ENCODE measurements at places on chromosomes 5 and 9. TPM values are rescaled to one million over a fixed set of nuclear protein-coding genes. Genes with fewer than 3 reads are reported as not detected.

TARS1 gene
- total RNA-seq, result 78.3 TPM

REXO4 gene
- total RNA-seq, result 19.0 TPM

MCCC2 gene
- total RNA-seq, result 77.0 TPM

OGN gene
- 13.6 TPM for total RNA-seq

NDUFA8 gene
- total RNA-seq, result 18.1 TPM

GRCh38 chr5:118894709-118895108 is 93.6 kb downstream of the DTWD2 start:
- no peaks in the 10 kb centered on the region for H3K27me3 ChIP-seq
- H3K36me3 ChIP-seq, result no peaks in the 10 kb centered on the region
- H3K27ac ChIP-seq, result no peak overlapping the region

DNA sequence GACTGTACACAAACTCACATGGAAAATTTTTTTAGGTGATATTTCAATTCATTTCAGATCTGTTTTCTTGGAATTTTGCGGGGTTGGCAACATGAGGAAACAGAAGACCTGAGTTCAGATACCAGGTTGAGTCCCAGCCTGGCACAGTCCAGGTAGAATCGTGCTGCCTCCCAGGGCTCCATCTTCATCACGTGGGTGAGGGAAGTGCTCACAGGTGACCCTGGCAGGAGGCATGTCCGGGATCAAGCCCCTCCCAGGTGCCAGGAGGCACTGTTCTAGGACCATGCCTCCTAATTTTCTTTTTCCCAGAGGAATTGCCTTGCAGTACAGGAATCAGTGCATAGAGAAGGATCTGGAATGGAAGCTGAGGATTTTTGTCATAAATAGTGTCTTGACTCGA is 318.3 kb upstream of the IRX4 start:
- peaks cover 15% of the 10 kb centered on the region for H3K4me1 ChIP-seq
- H3K4me3 ChIP-seq, result no peak overlapping the region
- no peak overlapping the region for H3K27ac ChIP-seq
- no peaks in the 10 kb centered on the region for H3K36me3 ChIP-seq

DNA sequence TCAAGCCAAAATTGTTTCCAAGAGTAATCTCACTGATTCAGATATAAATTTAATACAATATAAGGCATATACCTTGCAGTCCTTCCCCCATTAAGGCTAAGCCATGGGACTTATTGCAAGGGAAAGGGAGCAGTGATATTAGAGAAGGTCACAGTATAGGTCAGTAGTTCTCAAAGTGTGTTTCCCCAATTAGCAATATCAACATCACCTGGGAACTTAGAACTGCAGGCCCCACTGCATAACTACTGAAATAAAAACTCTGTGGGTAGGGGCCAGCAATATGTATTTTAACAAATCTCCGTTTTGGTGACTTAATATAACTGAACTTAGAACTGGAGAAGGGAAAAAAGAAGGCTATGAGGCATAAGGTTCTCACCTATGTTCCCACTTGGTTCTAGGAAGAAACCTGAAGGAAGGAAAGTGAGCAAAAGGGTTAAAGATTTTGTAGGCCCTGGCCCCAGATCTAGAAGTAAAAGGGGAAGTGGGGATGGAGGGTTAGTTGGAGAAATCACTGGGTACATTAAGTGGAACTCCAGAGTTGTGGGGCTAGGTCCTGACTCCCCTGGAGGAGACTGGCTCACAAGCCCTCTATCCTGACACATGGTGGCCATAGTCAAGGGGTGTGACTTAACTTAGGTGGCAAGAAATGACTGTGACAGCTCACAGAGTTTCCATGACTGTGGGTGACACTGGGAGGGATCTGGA is 40.7 kb downstream of the WDR36 start:
- no peaks in the 10 kb centered on the region for H3K27me3 ChIP-seq
- no peak for DNase-seq

GRCh38 chr9:109408759-109409462 is 88.1 kb upstream of the EPB41L4B start:
- H3K27ac ChIP-seq, result no peak overlapping the region
- H3K36me3 ChIP-seq, result peaks cover 14% of the 10 kb centered on the region
- H3K4me1 ChIP-seq, result peaks cover under 1% of the 10 kb centered on the region
- H3K4me3 ChIP-seq, result no peak overlapping the region
- no peak for DNase-seq
- no peaks in the 10 kb centered on the region for H3K27me3 ChIP-seq

DNA sequence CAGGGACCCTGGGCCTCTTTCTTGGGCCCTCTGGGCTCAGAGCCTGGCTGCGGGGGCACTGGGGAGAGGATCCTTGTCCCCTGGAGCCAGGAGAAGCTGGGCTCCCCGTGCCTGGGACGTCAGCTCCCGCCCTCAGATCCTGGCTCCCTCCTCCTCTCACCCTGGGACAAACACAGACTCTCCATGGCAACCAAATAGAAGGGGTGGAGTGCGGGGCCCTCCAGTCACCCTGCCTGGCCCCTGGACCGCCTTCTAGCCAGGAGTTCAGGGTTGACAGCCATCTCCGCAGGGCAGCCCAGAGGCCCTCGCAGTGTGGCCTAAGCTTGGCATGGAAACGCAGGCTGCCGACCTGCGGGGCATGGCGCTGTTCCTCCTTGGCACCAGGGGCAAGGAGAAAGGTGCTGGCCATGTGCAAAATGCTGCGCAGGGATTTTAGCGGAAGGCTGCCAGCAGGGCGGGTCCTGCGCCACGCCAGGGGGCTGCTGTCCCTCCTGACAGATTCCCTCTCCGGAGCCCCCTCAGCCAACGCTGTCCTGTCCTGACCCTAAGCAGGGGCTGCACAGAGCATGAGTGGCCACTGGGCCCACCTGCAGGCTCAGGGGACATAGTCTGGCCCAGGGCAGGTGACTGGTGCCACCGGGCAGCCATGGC is 1.0 kb downstream of the ZDHHC11 start:
- no peaks in the 10 kb centered on the region for H3K4me1 ChIP-seq
- no peak for DNase-seq
- H3K4me3 ChIP-seq, result no peak overlapping the region
- no peaks in the 10 kb centered on the region for H3K36me3 ChIP-seq
- no peaks in the 10 kb centered on the region for H3K27me3 ChIP-seq

DNA sequence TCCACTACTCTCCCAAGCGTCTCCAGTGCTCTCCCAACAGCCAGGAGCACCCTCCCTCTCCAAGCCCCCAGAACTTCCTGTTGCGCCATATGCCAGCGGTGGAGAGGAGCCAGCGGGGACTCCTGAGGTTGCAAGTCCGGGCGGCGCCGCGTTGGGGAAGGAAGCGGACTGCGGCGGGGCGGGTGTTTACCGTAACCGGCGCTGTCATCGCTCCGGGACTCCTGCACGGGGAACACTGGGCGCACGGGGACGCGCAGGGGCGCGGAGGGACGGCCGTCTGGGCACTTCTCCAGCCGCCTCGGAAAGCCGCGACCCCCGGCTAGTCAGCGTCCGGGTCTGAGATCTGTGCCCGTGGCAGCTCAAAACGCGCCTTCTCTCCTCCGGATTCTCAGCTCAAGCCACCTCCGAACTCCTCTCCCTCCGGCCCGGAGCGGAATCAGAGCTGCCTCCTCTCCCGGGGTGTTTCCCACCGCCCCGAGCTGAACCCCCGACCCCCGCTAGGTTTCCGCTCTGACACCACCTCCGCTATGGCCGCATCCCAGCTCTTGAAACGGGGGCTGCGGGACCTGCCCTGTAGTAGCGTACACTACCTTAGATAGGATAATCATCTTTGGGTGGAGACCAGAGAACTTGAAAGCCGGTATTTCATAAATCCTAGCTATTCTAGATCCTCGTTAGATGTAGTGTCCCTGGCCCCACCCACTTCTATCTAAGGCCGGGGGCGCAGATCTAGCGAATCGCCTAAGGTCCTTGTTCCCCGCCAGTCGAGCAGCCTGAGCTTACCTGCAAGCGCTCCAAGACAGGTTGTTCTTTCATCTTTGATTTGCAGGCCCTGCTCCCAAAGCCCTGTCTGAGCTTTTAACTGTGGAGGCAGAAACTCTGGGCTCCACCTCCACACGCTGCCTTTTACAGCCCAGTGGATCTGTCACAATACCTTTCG is at the start of gene TRPM6:
Gene TRPM6 (minus strand): TSS at position 881 of the 940 bp plus-strand sequence. CDS start 65 bp downstream, at position 816.
- peak within 1 kb of the TSS; percentile 59 for H3K27ac ChIP-seq
- H3K4me3 ChIP-seq, result peak within 1 kb of the TSS; percentile 57
- DNase-seq, result peak; percentile 75
- peaks cover 4% of the 10 kb centered on the region for H3K4me1 ChIP-seq
- H3K27me3 ChIP-seq, result no peaks in the 10 kb centered on the region
- no peaks in the 10 kb centered on the region for H3K36me3 ChIP-seq

- no peaks in the 10 kb centered on the region for H3K36me3 ChIP-seq
- H3K4me1 ChIP-seq, result peaks cover 11% of the 10 kb centered on the region
- no peak for DNase-seq
- no peak overlapping the region for H3K4me3 ChIP-seq
Measured at GRCh38 chr9:116736399-116737151, 49.5 kb downstream of the TRIM32 start.
